HS-5 (cell line): ENCODE measurements at places on chromosomes 6 and 20.

DNA sequence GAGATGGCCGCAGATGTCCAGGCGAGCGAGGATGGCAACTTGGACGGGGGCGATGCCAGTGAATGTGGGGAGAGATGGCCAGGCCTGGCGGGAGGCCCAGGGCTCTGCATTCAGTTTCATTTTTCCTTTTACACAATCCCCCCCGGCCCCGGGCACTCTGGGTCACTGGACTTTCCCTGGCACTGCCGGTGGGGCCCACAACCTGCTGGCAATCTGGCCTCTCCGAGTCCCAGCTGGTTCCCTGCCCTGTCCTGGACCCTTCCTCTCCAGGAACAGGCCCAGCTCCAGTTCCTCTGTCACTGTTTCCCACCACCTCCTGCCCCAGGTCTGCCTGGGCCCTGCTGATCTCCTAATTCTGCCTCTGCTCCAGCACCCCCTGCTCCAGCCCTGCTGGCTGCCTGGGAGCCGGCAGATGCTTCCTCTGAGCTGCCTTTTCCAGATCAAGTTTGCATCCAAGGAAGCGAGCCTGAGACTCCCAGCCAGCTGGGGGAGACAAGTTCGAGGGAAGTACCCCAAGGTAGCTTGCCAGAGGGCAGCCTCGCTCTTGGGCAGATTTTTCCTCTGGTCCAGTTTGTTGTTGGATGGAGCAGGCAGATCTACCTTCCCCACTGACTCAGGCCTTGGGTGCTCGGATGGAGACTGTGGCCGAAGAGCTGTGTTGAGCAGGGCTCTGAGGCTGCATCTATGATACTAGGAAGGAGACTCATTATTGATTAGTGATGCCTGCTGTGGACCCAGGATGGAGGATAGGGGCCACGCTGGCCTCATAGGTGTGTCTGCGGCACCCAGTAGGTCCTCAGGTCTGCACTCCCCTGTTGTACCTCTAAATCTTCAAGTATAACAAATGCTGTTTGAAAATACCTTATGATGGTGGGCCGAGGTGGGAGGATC, 83.2 kb downstream of the CEBPB start:
- no peak for DNase-seq

- no peak for DNase-seq
These were observed 64.9 kb upstream of the PAX1 start for GRCh38 chr20:21640556-21640955.

- DNase-seq, result no peak
These were observed 59.7 kb upstream of the SNX9 start for GRCh38 chr6:157763129-157763903.

DNA sequence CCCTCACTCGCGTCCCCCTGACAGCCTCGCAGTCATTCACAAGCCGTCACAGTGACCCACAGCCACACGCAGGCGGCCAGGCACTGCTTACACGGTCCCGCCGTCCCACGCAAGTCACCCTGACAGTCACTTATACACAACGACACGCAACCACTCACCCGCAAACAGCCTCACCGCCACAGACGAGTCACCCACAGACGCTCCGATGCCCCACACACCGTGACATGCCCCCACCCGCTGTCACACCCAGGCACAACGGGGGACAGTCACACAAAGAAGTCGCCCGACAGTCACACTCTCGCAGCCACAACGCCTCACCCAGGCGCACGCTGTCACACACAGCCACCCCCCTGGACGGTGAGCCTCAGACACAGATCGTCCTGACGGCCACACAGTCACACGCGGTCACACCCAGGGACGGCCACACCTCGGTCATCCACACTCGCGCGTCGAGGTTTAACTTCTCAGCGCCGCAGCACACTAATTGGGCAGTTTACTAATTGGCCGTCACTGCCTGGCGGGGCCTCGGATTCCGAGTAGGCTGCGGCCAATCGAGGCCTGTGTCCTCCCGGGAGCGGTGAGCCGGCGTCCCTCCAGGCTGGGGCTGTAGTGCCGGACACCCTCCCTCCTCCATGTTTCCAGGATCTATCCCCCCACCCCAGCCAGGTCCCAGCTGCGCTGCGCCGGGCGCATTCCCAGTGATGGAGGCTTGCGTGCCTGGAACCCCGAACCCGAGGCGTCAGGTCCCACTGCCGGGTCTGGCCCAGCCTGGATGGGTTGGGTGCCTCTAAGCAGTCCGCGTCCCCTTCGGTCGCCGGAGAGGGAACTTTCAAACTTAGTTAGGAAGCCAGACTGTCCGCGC, 790 bp downstream of the TOX2 start:
- no peak for DNase-seq

DNA sequence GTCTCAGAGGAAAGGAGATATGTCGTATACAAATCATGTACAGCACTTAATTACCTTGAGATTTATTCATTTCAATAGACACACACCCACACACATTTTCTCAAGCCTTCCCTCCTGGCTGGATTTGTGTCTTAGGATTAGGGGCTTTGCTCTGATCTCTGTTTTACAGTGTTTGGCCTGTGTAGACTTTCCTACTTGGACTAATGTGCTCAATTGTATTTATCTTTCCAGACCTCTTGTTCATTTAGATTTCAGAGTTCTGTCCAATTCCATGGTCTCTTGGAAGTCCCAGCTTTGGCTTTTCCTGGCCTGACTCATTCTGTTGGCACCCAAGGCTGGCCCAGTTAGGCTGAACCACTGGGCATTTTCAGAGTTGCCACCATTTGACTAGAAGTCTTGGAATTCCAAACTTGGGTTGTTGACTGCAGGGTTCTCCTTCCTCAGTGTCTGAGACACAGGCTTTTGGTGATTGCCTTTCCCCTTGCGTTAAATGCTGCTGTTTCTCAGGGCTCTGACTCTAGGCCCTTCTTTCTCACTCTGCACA, 8.9 kb upstream of the RFPL4B start:
- no peak for DNase-seq

- DNase-seq, result no peak
These were observed 89.6 kb upstream of the RIN2 start for GRCh38 chr20:19668418-19668817.

GRCh38 chr20:3744806-3745685, 12.6 kb downstream of the HSPA12B start:
- DNase-seq, result no peak

DNA sequence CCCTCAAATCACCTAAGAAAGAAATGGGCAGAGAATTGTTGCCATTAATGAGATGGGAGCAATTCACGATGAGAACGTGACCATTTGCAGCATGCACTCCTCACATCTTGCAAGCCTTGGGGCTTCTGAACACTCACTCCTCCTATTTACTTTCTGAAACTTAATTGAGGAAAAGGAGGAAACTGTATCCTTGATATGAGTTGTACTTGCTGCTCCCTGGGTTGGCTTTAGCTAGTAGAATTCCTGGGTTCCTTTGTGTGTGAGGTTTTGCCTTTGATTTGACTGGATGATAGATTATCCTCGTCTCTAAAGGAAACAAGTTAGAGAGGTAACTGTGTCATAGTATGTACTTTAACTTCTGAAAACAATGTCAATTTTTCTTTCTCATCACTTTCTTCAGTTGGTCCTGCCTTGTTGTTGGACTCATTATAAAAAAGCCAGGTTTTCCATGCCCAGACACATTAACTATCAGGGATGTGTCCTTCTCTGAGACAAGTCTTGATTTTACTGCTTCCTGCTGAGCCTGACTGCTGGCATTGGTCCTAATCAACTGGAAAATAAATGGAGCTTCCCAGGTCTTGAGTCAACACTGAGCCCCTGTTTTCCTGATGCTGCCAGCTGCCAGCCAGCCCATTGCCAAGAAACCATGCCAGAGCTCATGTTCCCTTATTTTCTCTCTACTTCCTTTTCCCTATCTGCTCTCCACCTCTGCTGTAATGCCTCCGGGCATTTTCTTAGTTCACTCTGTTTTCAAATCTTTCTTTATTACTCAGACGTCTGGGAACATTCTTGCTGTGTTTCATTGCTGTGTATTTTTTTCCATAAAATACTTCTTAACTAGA, 6.0 kb upstream of the MRAP2 start:
- no peak for DNase-seq

- DNase-seq, result no peak
These were observed 458 bp upstream of the ARMC12 start for GRCh38 chr6:35736253-35736894.

GRCh38 chr6:26264547-26264946, 100.5 kb upstream of the BTN3A2 start:
- no peak for DNase-seq

DNA sequence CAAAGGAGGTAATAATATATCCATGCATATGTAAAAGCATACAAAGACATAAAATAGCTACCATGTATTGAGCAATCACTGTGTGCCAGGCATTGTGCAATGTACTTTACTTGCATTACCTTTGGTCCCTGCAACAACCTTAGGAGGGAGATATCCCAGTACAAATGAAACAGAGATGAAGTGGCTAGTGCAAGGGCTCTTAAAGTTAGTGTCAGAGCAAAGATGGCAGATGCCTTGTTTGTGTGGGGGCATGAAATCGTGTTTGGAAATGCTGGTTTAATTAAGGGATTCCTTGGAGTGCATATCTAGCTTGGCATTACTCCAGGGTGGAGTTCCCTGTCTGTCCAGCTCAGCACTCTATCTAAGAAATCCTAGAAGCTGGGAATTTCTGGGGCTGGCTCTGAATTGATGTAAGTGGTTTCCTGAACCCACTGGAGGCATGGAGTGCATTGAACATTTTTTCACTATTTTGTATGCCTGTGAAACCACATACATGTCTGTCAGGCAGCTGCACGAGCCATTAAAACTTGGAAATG, 9.8 kb downstream of the PAQR8 start:
- DNase-seq, result no peak

DNA sequence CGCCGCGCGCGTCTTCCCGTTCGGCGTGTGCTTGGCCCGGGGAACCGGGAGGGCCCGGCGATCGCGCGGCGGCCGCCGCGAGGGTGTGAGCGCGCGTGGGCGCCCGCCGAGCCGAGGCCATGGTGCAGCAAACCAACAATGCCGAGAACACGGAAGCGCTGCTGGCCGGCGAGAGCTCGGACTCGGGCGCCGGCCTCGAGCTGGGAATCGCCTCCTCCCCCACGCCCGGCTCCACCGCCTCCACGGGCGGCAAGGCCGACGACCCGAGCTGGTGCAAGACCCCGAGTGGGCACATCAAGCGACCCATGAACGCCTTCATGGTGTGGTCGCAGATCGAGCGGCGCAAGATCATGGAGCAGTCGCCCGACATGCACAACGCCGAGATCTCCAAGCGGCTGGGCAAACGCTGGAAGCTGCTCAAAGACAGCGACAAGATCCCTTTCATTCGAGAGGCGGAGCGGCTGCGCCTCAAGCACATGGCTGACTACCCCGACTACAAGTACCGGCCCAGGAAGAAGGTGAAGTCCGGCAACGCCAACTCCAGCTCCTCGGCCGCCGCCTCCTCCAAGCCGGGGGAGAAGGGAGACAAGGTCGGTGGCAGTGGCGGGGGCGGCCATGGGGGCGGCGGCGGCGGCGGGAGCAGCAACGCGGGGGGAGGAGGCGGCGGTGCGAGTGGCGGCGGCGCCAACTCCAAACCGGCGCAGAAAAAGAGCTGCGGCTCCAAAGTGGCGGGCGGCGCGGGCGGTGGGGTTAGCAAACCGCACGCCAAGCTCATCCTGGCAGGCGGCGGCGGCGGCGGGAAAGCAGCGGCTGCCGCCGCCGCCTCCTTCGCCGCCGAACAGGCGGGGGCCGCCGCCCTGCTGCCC, 1.1 kb downstream of the SOX4 start:
- no peak for DNase-seq

- no peak for DNase-seq
These were observed 176.4 kb downstream of the TBC1D32 start for GRCh38 chr6:121157906-121158305.

DNA sequence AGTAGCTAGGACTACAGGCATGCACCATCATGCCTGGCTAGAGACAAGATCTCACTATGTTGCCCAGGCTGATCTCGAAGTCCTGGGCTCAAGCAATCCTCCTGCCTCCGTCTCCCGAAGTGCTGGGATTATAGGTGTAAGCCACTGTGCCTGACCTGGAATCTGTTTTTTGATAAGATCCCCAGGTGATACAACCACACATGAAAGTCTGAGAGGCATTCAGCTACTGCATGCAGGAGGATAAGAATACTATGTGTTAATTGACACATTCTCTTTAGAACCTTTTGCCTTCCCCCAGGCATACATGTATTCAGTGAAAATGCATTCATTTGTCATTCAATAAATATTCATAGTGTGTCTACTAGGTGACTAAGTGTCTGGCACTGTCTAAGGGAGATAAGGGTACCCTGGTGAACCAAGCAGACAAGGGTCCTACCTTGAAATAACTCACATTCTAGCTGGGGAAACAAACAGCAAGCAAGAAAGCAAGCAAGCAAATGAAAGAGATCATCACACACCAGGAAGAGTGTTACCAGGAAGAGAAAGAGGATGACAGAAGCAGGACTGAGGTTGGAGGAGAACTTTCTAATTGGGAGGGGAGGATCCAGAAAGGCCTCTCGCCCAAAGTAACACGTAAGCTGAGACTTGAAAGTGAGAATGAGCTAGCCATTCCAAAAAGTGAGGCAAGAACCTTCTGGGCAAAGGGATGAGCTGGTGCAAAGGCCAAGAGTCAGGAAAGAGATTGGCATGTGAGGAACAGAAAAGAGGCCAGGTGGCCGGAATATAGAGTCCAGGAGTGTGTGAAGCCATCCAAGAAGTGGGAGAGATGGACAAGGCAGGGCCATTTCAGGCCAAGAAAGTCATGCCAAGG, 6.5 kb downstream of the GFOD1 start:
- DNase-seq, result no peak

DNA sequence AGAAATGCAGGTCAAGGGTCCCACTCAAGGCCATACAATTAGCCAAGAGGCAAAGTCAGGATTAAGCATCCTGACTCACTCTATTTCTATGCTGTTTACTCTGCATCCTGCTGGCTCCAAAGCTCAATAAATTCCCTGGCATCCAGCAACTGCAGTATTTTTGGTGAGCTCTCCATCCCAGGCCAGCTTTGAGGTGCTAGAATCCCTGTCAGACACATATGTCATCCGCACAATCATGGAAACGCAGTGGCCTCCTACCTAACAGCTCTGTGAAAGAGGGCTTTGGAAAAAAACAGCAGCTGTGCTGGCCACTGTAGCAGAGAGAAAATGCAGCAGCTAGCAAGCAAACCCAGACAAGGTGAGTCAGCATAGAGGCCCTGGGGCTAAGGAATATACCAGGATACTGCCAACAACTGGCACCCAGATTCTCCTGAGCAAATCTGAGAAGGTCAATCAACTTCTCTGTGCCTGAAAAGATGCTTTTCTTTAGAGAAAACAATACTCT, 58.4 kb downstream of the ANKEF1 start:
- peak; percentile 72 for DNase-seq

DNA sequence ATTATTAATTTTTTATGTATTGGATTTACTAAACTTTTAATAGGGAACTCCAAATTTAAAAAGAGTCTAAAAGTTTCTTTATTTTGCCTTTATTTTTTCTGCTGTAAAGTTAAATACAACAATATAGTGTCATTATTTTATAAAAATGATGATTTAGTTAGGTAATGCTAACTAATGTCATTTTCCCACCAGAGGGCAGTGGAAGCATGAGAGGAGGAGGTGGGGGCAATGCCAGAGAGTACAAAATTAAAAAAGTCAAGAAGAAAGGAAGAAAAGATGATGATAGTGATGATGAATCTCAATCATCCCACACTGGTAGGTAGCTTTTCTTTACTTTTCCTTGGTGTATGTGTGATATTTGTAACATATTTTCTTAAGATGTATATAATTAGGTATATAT, 20.2 kb upstream of the FHL5 start:
- DNase-seq, result no peak

GRCh38 chr6:36333931-36334725, 2.6 kb downstream of the BNIP5 start:
- no peak for DNase-seq
